Progenitor cell of endocrine pancreas (in vitro differentiated cells): ENCODE measurements at places on chromosomes 12 and 14. TPM values are rescaled to one million over a fixed set of nuclear protein-coding genes. Genes with fewer than 3 reads are reported as not detected.

The FSCB gene
- not detected in 2 replicates for total RNA-seq

The GPD1 gene
- 2.0 and 2.1 TPM in 2 replicates for total RNA-seq

The LTBR gene
- 17.8 and 18.3 TPM in 2 replicates for total RNA-seq

The APOF gene
- total RNA-seq = not detected in 2 replicates

The CATSPERB gene
- total RNA-seq = 5.6 and 5.7 TPM in 2 replicates

The SYNDIG1L gene
- 0.29 and 0.34 TPM in 2 replicates for total RNA-seq

The GALNT9 gene
- 0.24 and 0.36 TPM in 2 replicates for total RNA-seq

The CLMN gene
- total RNA-seq = 25.3 and 31.5 TPM in 2 replicates

GRCh38 chr12:5377997-5378592 is 53.8 kb upstream of the NTF3 start:
- DNase-seq = no peak
- H3K27me3 ChIP-seq = peaks cover 39% of the 10 kb centered on the region
- H3K4me1 ChIP-seq = no peaks in the 10 kb centered on the region
- no peak overlapping the region for H3K4me3 ChIP-seq

- H3K4me1 ChIP-seq = peaks cover 21% of the 10 kb centered on the region
- no peak overlapping the region for H3K4me3 ChIP-seq
- H3K36me3 ChIP-seq = peaks cover 12% of the 10 kb centered on the region
- H3K27ac ChIP-seq = no peak overlapping the region
- DNase-seq = no peak
Measured at GRCh38 chr12:9133216-9133916, 17.6 kb upstream of the A2M start.

- no peak for DNase-seq
- no peak overlapping the region for H3K4me3 ChIP-seq
Measured at GRCh38 chr14:69132513-69133181, 20.3 kb downstream of the DCAF5 start.

DNA sequence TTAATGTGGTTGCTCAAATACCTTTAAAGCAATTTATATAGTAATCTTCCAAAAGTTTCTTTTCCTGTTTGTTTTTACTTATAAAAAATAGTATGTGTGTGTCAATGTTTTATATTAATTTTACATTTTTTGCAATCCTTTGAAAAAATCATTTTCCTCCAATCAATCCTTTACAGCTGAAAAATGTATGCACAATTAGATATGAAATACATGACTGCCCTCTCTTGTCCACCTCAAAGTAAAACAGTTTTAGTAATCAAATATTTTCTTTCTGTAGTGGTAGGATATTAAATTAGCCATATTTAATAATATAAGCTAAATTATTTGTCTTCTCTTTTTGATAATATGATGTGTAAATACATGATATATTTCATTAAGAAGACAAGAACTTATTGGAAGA is 269.9 kb downstream of the ADAMTS20 start:
- no peaks in the 10 kb centered on the region for H3K27me3 ChIP-seq
- DNase-seq = no peak
- H3K4me1 ChIP-seq = peaks cover 28% of the 10 kb centered on the region
- H3K36me3 ChIP-seq = peaks cover 2% of the 10 kb centered on the region
- no peak overlapping the region for H3K4me3 ChIP-seq
- H3K27ac ChIP-seq = no peak overlapping the region

- H3K4me1 ChIP-seq = peaks cover 4% of the 10 kb centered on the region
- H3K36me3 ChIP-seq = peaks cover 2% of the 10 kb centered on the region
- DNase-seq = no peak
- H3K27ac ChIP-seq = no peak overlapping the region
- H3K27me3 ChIP-seq = peaks cover 20% of the 10 kb centered on the region
- H3K4me3 ChIP-seq = no peak overlapping the region
Measured at GRCh38 chr12:132435486-132436187, 54.3 kb upstream of the FBRSL1 start.

DNA sequence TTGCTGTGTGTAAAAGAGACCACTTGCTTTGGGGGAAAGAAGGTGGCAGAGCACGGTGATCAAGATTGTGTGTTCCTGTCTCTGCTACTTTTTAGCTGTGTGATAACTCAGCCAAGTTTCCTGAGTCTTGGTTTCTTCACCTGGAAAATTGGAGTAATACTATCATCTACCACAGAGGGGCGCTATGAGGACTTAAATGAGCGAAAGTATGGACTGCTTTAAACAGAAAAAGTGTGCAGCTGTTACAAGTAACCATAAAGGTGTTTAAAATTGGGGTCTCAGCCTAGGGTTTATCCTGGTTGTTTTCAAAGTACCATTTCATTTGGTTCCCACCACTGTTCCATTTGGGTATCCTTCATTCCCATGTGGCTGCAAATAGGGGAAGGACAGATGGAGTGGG is 65.9 kb upstream of the WSCD2 start:
- peaks cover 2% of the 10 kb centered on the region for H3K27me3 ChIP-seq
- no peak overlapping the region for H3K4me3 ChIP-seq
- no peaks in the 10 kb centered on the region for H3K4me1 ChIP-seq
- H3K36me3 ChIP-seq = no peaks in the 10 kb centered on the region
- DNase-seq = no peak

DNA sequence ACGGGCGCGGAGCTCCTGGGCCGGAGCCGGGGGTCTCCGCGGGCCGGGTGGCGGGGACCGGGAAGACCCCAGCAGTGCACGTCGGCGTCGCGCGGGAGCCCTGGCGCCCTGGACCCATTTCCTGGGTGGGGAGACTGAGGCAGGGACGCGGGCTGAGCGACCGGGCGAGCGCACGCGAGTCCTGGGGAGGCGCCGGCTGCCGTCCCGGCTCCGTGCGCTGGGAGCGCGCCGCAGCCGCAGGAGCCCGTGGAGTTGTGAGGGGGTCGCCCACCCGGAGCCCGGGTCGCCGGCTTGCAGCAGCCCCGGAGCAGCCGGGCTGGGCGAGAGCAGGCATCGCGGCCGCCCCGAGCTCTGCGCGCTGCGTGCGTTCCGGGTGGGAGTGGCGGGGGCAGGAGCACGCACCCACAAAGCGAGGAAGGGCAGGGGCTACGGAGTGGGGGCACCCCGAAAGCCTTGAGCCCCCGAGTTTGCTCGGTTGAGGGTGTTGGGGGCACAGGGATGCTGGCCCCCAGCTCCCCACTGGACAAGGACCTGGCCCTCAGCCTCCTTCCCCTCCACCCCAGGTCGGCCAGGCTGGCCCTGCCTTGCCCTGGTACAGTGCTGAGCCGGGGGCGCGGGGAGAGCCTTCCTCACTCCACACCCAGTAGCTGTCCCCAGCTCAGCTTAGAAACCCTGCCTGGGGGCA is 620 bp downstream of the MMP17 start:
- H3K36me3 ChIP-seq = no peaks in the 10 kb centered on the region
- no peak for DNase-seq
- H3K4me3 ChIP-seq = peak overlapping the region; percentile 51
- H3K4me1 ChIP-seq = no peaks in the 10 kb centered on the region
- no peak overlapping the region for H3K27ac ChIP-seq

- no peaks in the 10 kb centered on the region for H3K36me3 ChIP-seq
- DNase-seq = no peak
- no peak overlapping the region for H3K27ac ChIP-seq
- H3K4me1 ChIP-seq = peaks cover 1% of the 10 kb centered on the region
Measured at GRCh38 chr12:80241576-80242273, 142.4 kb downstream of the OTOGL start.

GRCh38 chr12:113155060-113155459 is 5.5 kb downstream of the CFAP73 start:
- no peak for DNase-seq
- H3K27ac ChIP-seq = no peak overlapping the region
- peaks cover 53% of the 10 kb centered on the region for H3K27me3 ChIP-seq
- H3K36me3 ChIP-seq = peaks cover 8% of the 10 kb centered on the region

- no peak for DNase-seq
- H3K4me1 ChIP-seq = peaks cover 8% of the 10 kb centered on the region
- peak overlapping the region; percentile 14 for H3K27ac ChIP-seq
- H3K36me3 ChIP-seq = peaks cover 1% of the 10 kb centered on the region
- peaks cover 10% of the 10 kb centered on the region for H3K27me3 ChIP-seq
Measured at GRCh38 chr14:50018201-50018932, 98.0 kb downstream of the VCPKMT start.

- H3K27ac ChIP-seq = no peak overlapping the region
- no peak for DNase-seq
- no peak overlapping the region for H3K4me3 ChIP-seq
- H3K4me1 ChIP-seq = peaks cover 1% of the 10 kb centered on the region
Measured at GRCh38 chr12:43210485-43211192, 341.4 kb downstream of the ADAMTS20 start.

- no peak for DNase-seq
- peaks cover 3% of the 10 kb centered on the region for H3K4me1 ChIP-seq
- no peak overlapping the region for H3K4me3 ChIP-seq
- no peak overlapping the region for H3K27ac ChIP-seq
- no peaks in the 10 kb centered on the region for H3K27me3 ChIP-seq
Measured at GRCh38 chr12:107145397-107145796, 52.0 kb upstream of the CRY1 start.

DNA sequence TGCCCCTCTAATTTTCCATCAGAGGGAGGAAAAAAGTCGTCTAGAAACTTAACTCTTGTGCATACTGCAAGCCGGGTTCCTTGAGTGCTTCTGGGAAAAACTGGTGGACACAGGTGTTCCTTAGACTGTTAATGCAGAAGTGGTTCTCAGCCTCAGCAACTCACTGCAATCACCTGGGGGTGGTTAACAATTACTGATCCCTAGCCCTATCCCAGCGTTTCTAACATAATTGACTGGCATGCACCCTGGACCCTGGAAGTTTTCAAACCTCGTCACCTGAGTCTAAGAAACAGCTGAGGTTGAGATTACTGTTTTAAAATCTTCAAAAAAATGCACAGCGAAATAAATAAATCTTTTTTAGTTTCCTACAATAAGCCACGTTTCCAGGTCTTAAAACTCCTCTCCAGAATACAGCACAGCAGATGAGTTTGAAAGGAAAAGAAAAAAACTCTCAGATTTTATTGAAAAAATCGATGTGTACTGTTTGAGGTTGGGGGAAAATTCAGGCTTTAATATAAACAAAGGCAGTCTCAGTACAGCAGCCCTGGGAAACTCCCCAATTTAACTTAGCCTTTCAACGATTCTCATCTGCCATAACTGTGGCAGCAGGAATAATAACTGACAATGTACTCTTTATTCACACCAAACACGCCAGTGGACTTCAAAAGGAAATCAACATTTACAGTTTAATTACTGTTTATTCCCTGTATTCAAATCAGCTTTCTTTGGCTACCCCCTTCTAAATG is 45.4 kb downstream of the PHLDA1 start:
- H3K27me3 ChIP-seq = no peaks in the 10 kb centered on the region
- no peak overlapping the region for H3K4me3 ChIP-seq

DNA sequence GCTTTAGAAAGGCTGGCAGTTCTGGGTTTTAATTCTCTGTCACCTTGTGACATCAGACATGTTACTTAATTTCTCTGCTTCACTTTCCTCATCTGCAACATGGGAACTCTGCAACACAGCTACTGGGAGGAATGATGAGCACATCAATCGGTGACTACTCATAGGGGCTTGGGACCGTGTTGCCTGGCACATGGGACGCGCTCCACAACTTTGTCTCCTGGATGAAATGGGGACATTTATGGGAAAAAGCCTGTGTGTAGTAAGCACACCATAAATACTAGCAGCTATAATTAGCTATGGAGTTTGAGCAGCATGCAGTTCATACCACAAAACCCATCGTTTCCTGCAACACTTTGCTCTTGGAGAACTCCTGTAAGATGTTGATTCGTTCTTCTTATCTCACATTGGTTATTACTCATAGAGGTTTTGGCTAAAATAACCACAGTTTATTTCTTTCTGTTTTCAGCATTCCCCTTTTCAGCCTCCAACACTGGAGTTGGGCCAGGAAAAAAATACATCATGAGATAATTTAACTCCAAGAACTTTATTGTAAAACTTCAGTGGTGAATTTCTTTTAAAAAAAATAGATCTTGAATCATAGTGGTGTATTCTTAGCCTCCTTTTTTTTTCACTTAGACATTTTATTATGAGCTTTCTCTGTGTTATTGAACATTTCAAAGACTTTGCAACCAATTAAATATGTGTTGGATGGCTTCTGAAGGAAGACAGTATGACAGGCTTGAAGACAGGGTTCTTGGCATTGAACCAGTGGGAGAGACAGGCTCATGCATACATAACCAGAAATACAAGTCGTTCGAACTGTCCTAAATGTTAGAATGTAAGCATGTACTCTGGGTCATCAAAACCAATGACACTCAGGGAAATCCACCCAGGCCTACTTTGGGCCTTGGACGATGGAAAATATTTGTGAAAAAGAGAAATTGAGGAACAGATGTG is 72.7 kb downstream of the RIN3 start:
- no peak overlapping the region for H3K4me3 ChIP-seq
- no peaks in the 10 kb centered on the region for H3K4me1 ChIP-seq
- no peak for DNase-seq
- H3K27ac ChIP-seq = no peak overlapping the region
- no peaks in the 10 kb centered on the region for H3K36me3 ChIP-seq

DNA sequence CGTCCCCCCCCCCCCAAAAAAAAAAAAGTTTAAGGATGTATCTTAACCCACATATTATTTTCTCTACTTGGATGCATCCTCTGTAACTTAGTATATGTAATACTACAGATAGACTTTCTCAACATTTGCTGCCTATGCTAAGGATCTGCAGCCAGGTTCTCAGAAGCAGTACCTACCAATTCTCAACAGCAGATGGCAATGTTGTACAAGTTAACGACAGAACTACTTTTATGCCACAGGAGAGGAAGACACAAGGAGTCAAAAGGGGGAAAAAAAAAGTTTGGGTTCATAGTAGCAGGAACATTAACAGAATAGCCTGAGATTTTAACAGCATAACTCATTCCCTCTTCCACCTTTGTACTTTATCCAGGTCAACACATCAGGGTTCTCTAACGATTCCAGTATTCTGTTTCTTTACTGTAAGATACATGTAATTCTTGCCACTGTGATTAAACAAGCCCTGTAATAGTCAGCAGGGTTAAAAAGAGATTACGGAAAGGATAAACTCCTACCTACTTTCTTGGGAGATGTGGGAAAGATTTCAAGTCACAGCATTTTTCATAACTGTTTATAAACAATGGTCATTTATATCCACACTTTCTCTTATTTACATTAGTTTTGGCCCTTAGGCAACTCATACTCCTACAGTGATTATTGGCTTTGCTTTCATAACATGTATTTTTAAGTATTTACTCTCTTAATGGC is 5.7 kb upstream of the NEK9 start:
- DNase-seq = peak; percentile 49
- peaks cover 10% of the 10 kb centered on the region for H3K4me1 ChIP-seq
- H3K27me3 ChIP-seq = no peaks in the 10 kb centered on the region
- no peak overlapping the region for H3K27ac ChIP-seq
- H3K36me3 ChIP-seq = peaks cover 24% of the 10 kb centered on the region

- peaks cover 13% of the 10 kb centered on the region for H3K4me1 ChIP-seq
- no peak for DNase-seq
- no peak overlapping the region for H3K4me3 ChIP-seq
- no peaks in the 10 kb centered on the region for H3K36me3 ChIP-seq
- no peak overlapping the region for H3K27ac ChIP-seq
Measured at GRCh38 chr12:52123487-52124186, 44.1 kb downstream of the SMIM41 start.

DNA sequence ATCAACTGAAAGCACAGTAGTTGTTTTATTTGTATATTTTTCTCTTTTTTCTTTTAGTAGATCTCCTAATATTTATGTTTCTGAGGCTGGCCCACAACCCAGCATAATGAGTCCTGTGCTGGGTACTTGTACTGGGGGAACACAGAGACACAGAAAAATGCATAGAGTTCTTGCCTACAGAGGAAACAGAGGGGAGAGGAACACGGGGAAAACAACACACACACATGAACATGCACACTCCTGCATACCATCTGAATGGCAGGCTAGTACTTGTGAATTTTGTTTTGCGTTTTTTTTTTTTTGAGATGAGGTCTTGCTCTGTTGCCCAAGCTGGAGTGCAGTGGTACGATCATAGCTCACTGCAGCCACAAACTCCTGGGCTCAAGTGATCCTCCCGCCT is 21.3 kb downstream of the PITPNM2 start:
- H3K27ac ChIP-seq = no peak overlapping the region
- no peaks in the 10 kb centered on the region for H3K36me3 ChIP-seq
- DNase-seq = no peak
